ENCODE measurements at places on chromosomes 4 and X.
A peak's percentile ranks its signal among the peaks of the same experiment; 100 is the strongest.

DNA sequence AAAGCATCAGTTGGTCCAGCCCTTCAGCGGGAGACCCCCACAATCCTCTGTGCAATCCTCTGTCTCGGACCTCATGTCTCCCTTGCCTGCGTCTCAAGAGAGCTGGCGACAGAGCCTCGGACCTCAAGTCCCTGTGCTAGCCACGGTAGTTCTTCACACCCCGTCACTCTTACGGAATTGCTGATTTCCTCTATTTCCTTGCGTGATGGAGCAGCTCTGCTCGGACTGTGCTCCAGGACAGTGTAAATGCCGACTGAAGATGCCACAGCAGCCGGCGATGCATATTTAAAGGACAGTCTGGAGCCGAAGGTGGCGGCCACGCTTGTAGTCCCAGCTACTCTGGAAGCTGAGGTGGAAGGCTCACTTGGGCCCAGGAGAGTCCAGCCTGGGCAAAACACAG is 1.9 kb downstream of the GRK4 start:
- DNase-seq, result no peak

GRCh38 chr4:80685214-80685613 is 345.3 kb upstream of the BMP3 start:
- no peak for DNase-seq

DNA sequence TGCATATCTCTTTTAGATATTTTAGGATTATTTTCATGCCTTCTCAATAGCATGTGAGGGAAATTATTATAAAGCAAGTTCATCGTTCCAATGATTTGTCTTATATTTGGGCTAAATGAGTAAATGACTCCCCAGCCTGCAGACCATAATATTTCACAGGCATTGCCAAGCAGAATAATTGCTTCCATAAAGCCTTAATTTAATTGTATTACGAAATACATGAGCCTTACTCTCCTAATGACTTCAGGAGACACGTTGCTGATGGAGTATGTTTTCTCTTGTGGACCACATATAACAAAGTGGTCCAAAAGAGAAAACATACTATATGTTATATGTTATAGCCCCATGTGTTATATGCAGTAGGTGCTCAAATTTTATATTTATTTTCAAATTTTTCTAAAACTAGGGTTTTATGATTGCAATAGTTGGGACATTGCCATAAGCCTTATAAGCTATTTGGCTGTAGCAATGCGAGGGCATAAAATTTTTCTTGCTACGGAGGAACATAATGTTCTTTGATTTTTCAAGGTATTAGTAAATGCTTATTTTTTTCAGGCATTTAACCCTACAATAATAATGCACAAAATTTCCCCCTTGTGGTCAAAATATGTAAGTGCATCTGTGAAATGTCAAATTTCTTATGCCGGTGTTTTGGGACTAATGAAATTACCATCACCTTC is 26.2 kb upstream of the TMPRSS11D start:
- no peak for DNase-seq

DNA sequence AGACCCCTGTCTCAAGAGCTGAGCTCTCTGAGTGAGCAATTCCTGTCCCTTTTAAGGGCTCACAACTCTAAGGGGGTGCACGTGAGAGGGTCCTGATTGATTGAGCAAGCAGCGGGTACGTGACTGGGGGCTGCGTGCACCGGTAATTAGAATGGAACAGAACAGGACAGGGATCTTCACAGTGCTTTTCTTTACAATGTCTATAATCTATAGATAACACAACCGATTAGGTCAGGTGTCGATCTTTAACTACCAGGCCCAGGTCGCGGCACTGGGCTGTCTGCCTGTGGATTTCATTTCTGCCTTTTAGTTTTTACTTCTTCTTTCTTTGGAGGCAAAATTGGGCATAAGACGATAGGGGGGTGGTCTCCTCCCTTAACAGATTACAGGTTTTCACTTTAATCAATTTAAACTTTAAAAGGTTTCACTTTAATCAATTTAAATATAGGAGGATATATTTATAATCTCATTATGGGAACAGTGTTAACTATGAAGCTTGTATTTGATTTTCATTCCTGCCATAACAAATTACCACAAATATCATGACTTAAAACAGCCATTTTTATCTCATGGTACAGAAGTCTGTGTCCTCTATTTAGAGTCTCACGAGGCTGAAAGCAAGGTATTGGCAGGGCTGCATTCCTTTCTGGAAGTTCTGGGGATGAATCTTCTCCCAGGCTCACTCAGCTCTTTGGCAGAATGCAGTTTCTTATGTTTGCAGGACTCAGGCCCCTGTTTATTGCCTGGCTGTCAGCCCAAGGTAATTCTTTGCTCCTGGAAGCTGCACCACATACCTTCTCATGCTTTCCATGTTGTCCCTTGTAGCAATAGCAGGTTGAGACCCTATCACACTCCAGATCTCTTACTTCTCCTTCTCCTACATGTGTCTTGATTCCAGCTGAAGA is 5.2 kb downstream of the SPATA4 start:
- no peak for DNase-seq

GRCh38 chr4:87054900-87055299 is 120.1 kb downstream of the AFF1 start:
- DNase-seq, result no peak

GRCh38 chr4:83231620-83232076 is 53.0 kb downstream of the COQ2 start:
- no peak for DNase-seq

DNA sequence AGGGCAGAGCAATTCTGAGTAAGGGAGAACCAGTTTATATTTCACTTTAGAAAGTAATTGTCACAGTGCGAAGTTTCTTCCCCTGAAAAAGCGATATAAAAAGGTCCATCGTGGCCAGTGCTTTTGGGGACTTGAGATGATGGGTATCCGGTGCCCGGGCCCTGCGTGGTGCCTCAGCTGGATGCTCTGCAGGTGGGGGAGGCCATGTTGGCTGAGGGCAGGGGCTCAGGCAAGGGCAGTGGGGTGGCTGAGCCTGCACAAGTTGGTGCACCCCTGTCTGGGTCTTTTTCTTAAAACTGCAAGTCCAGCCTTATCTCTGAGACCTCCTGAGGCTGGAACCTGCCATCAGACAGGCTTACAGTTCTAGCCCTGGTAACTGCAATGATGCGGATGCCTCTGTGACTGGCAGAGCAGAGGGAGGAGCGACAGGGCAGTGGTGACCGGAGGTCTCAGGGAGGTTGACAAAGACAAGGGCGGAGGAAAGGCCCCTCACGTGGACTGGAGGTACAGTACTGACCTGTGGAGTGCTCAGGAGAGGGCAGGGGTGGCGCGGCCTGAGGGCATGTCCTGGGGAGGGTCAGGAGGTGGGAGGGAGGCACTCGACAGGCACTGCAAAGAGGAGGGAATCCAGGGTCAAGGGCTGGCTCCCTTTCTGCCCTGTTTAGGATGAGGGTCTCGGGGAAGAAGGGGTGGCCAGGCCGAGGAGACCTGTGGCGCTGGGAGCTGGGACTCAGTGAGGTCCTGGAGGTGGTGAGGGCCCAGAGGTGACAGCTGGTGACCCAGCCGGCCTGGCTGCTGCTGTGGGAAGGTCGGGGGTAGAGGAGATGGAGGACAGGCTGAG is 1.8 kb downstream of the RGS12 start:
- no peak for DNase-seq

GRCh38 chrX:51332188-51332942 is at the start of gene NUDT10:
Gene NUDT10, plus strand, starts transcription at chrX:51332822. Its CDS starts 144 bp downstream, at chrX:51332966.
- DNase-seq, result peak; percentile 77

- no peak for DNase-seq
Measured at GRCh38 chrX:8018934-8019333, 91.7 kb upstream of the PNPLA4 start.

- no peak for DNase-seq
Measured at GRCh38 chr4:21410372-21410771, 538.2 kb downstream of the KCNIP4 start.

DNA sequence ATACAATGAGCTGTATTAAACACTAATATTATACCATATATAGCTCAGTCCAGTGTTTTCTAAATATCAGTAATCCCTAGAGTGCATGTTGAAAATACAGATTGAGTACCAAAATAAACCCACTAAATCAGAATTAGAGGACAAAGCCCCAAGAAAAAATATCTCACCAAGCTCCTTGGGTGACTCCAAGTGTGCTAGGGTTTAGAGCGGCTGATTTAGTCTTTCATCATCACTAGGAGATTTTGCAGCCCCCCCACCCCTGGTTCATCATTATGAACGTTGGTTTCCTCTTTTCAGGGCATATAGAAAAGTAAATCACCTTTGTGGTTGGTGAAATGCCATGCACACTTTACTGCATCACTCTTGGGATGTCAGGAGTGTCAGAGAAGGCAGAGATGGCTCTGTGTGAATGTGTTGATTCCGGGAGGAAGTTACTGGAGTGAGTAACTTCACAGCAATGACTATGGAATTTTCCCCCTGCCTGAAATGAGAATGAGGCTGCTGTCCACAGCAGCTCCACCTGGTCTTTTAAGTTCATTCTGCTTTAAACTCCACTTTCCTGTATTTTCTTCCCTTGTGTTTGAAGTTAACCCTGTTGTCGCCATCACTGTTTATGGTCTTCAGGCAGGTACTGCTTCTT is 25.2 kb upstream of the ANAPC4 start:
- no peak for DNase-seq

- no peak for DNase-seq
Measured at GRCh38 chr4:140138428-140138827, 15.6 kb downstream of the MAML3 start.

DNA sequence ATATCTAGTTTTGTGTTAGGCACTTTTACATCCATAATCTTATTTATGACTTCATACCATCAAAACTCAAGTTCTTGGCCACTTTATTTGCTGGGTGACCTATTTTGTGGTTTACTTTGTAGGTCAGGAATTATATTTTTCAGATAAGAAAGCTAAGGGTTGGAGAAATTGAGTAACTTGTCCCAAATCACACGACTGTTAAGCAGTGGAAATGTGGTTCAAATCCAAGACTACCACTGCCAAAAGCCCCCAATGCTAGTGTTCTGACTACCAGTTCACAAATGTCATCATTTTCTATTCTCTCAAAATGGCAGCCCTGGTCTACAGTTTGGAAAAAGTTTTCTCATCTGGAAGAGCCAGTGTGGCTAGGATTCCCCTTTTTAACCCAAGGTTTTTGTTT is 74.6 kb downstream of the OPHN1 start:
- no peak for DNase-seq

- DNase-seq, result no peak
Measured at GRCh38 chr4:184019076-184019475, 114.0 kb downstream of the STOX2 start.

DNA sequence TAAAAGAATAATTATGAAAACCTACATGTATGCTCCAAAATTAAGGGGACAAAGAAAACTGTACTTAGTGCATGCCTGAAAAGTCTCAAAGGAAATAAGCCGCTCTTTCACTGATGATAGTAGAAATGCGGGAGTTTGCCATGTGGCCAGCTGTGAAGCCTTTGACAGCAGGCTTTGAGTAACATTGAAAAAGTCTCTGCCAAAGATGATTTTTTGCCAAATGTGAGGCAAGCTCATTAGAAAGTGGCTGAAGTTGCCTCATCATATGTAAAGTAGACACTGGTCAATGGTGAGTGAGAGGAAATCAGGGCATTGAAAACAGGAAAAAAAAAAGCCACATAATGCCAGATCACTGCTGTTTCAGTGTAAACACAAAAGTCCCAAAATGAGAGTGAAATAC is 2360.1 kb downstream of the PCDH7 start:
- DNase-seq, result no peak

- DNase-seq, result no peak
Measured at GRCh38 chr4:118226311-118227010, 126.3 kb downstream of the PRSS12 start.

GRCh38 chr4:182344968-182345367 is 101.8 kb downstream of the TENM3 start:
- DNase-seq, result no peak

DNA sequence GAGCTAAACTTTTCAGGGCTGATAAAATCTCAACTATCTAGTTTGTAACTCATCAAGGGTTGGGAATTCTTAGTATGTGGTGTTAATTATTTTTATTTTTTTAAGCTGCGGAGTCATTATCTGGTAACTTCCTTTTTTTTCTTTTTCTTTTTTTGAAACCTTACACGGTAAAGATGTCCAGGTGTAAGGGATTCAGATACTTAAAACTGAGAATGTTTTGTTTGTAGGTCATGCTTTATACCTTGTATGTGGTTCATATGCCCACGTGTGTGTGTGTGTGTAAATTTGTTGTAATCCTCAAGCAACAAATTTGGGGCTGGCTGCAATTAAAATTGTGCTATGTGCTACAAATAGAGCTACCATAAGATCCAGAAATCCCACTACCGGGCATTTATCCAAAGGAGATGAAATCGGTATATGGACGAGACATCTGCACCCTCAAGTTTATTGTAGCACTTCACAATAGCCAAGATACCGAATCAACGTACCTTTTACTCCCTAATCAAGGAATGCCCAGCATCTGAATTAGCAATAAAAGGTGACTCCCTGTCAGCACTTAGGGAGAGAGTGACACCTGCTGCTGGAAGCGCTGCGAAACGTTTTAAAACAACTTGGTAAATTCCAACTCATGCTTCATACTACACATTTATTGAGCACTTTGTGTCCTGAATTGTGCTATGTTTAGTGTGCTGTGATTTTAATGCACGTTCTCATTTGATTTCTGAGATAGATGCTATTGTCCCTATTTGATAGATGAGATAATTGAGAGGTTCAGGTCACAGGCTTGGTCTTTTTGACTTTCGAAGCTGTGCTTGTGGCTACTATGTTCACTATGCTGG is 16.1 kb downstream of the MSMO1 start:
- DNase-seq, result no peak

All from right kidney (tissue), 9 donors.